ENCODE measurements at places on chromosomes 7 and 10.

DNA sequence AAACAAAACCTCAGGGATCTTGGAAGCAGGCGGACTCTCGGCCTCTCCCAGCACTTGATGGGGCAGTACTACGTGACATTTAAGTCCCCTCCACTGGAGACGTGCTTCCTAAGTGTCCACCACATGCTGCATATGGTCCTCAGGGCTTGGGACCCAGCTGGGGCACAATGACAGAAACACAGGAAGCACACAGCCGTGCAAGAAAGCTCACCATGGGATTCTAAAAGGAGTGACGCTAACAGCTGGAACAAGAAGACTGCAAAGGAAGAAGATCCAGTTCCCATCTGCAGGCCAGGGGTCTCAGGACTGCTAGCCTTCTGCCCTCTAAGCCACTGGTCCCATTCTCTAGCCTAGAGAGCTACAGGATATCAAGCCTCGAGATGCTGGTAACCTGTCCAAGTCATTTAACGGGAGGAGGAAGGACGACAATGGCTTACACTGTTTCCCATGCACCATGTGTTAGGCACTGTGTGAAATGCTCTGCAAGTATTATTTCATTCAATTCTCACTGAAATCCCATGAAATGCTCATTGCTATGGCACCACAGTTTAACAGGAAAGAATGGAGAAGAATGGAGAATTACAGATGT, 61.1 kb downstream of the KCNMA1 start:
- H3K4me3 ChIP-seq, result no peak overlapping the region
- H3K4me1 ChIP-seq, result no peaks in the 10 kb centered on the region
- no peaks in the 10 kb centered on the region for H3K36me3 ChIP-seq

DNA sequence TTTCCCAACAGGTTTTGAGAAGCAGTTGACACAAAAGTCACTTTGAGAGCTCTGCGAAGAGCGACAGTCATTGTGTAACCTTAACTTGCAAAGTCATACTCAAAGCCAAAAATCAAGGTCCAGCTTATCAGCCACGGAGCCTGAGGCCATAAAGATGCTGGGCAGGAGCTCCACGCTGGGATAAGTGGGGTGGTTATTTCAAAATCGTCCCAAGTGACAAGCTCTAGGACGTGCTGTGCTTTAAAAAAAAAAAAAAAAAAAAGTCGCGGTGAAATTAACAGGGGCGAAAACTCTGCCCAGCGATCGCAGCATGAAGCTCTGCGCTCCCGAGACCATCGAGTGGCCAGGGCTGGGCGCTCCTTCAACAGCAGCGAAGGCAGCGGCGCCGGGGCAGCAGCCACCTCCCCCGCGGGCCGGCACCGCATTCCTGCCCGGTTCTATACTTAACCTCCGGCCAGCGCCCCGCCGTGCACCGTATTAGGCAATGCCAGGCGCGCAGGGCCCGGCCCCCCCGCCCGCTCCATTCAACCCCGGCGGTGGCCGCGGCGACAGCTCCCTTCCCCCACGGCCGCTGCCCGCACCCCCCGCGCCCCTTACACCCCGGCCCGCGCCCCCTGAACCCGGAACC, 657 bp downstream of the HACD1 start:
- H3K36me3 ChIP-seq, result no peaks in the 10 kb centered on the region
- no peaks in the 10 kb centered on the region for H3K27me3 ChIP-seq
- H3K4me3 ChIP-seq, result peak overlapping the region; percentile 84
- H3K27ac ChIP-seq, result peak overlapping the region; percentile 57
- DNase-seq, result peak; percentile 33

- peaks cover 28% of the 10 kb centered on the region for H3K4me1 ChIP-seq
- peak overlapping the region; percentile 68 for H3K4me3 ChIP-seq
- DNase-seq, result peak; percentile 89
- no peaks in the 10 kb centered on the region for H3K27me3 ChIP-seq
- peak overlapping the region; percentile 99 for H3K27ac ChIP-seq
These were observed 2.4 kb upstream of the ARID5B start for GRCh38 chr10:61899069-61899531.

GRCh38 chr10:90313576-90314325, 544.1 kb downstream of the HTR7 start:
- H3K27ac ChIP-seq, result no peak overlapping the region
- H3K27me3 ChIP-seq, result peaks cover 5% of the 10 kb centered on the region
- H3K36me3 ChIP-seq, result no peaks in the 10 kb centered on the region
- no peak overlapping the region for H3K4me3 ChIP-seq

DNA sequence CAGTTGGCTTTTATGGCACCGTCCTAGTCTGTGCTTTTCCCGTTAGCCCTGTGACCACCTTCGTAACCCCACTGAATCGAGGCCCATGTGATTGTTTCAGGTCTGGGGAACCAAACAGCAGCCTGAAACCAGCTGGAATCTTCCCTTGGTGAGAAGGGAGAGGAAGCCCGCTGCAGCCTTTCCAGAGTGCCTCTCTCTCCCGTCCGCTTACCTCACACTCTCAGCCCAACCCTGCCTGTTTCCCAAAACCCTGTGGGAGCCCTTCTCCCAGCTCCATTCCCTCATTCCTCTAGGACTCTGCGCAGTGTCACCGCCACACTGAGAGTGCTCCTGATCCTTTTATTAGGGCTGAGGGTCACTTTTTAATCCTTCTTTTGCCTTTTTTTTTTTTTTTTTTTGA, 139.6 kb downstream of the WDR37 start:
- H3K4me1 ChIP-seq, result no peaks in the 10 kb centered on the region
- peaks cover 92% of the 10 kb centered on the region for H3K27me3 ChIP-seq
- no peak for DNase-seq
- H3K4me3 ChIP-seq, result no peak overlapping the region
- no peak overlapping the region for H3K27ac ChIP-seq

DNA sequence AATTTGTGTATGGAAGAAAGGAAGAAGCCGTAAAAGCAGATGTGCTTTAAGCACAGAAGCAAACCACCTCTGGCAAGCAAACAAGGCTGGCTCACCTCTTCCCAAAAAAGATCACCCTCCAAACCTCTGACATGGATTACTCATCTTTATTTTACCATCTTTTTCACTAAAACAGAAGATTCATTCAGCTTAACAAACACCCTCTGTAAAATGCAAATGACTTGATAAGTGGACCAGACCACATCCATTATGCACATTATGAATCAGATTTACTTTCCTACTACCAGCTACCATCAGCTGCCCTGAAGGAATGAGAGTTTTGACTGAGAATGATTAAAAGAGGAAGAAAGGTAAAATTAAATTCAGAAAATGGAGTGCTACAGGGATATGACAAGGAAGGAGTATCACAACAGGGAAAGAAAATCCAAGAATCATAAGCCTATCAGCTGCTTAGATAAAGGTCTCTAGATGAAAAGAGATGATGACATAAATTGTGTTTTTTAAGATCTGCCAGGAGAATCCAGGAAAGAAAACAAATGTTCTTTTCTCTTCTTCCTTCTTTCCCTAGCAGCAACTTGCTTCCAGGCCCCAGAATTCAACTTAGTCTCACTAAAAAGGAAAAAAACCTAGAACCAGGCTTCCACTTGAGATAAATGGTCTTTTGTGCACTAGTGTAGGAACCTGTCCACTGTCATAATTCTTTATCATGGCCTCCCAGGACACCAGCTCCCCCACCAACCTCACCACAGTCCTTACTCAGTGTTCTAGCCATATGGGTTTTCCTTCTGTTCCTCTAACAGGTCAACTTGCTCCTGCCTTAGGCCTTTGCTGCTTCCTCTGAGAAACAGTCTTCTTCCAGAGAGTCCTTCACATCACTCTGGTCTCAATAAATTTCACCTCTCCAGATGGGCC, 47.4 kb downstream of the JAZF1 start:
- H3K27ac ChIP-seq, result no peak overlapping the region
- no peaks in the 10 kb centered on the region for H3K36me3 ChIP-seq
- no peaks in the 10 kb centered on the region for H3K27me3 ChIP-seq
- no peaks in the 10 kb centered on the region for H3K4me1 ChIP-seq

DNA sequence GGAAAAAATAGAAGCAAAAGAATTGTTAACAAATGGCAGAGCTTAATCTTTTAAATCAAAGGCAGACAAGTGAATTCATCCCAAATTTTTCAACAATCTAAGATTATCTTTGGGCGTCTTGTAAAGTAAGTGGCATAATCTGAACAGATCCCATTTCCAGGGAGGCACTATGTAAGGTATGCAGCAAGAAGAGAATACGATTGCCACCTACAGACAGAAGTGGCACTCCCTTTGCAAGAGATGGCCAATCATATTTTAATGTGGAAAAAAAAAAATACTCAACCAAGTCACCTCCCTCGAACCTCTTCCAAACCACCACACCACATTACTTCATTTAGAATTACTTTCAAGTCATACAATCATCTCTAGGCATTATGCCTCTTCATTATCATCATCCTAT, 4.0 kb downstream of the GFRA1 start:
- H3K4me3 ChIP-seq, result no peak overlapping the region
- peaks cover 100% of the 10 kb centered on the region for H3K27me3 ChIP-seq
- no peak for DNase-seq
- H3K36me3 ChIP-seq, result no peaks in the 10 kb centered on the region
- no peak overlapping the region for H3K27ac ChIP-seq
- H3K4me1 ChIP-seq, result peaks cover 6% of the 10 kb centered on the region
